ENCODE measurements at places on chromosomes 11 and 22.

- no peak for DNase-seq
Observed at GRCh38 chr11:124863137-124863825, 2.0 kb upstream of the ROBO3 start.

- no peak for DNase-seq
Observed at GRCh38 chr11:72599325-72600117, 74.7 kb downstream of the PDE2A start.

DNA sequence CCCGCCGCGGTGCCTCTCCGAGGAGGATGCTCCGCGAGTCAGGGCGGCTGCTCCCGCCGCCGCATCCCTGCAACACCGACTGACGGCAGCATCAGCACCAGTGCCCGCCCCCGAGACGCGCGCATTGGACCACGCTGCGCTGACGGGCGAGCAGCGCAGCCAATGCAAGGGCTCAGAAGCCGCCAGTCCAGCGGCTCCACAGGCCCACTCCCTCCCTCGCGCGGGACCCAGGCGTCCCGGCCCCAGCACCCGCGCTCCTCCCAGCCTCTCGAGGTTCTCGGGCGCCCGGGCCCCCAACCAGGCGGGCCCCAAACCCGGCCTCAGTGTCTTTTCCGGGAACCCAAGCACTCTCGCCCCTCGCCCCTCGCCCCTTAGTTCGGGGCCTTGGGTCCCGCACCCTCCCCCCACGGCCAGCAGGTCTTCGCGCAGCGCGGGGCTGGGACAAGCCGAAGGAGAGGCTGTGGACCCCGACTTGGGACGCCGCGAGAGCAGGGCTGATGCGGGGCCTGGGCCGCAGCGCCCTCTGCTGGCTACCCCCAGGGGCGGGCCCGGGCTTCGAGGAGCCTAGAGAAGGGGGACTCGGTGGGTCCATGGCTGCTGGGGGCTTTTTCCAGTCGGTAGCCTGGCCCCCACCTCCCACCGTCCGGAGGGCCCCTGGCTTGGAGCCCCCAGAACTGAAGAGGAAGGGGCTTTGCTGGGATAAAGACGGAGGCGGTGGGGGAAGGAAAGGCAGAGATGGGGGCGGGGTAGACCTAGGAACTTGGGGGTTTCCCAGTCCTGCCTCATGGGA lies at the start of gene NRXN2:
Gene NRXN2, minus strand, starts transcription at position 81 of the 790 bp plus-strand sequence. CDS start 9,498 bp downstream, outside the sequence.
- peak; percentile 88 for DNase-seq

DNA sequence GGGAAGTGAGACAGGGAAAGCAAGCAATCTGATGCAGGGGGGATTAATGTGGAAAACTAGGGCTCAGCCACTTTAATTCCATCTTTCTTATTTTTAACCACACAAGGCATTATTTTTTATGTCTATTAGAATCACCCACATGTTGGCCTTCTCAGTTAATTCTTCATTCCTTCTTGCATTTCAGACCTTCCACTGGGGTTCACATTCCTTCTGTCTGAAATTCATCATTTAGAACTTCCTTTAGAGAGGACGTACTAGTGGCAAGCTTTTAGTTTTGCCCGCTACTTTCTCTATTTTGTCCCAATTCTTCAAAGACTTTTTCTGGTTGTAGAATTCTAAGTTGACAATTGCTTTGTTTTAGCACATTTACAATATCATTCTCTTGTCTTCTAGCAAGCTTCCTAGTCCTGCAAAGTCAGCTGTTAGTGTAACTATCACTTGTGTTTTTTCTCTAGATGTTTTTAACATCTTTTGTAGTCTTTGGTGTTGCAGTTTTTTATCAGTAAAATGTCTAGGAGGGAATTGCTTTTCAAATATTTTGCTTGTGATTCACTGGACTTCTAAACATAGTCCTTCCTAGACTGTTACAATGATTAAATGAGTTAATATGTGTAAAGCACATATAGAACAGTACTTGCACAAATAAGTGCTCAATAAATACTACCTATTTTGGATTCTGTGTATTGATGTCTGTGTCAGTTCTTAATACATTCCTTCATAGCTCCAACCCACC lies 5.5 kb upstream of the NNMT start:
- DNase-seq, result no peak

GRCh38 chr11:126862664-126863243 lies 137.8 kb downstream of the KIRREL3 start:
- no peak for DNase-seq

DNA sequence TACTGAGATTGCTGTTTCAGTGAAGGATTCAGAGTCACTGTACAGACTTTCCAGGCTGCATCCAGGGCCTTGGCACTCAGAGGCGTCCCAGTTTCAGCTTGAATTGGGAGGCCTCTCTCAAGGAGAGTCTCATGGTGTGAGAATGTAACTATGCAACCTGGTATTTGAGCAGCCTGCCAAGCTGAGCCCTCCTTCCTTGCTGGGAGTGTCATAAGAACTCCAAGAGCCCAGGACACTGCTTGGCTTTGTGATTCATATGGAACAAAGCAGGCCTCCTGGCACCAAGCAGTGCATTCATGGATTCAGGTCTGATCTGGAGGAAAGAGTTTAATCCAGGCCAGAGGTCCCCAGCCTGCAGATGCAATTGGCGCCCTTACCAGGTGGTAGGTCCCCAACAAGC lies 171.7 kb downstream of the DBX1 start:
- DNase-seq, result peak; percentile 68

- DNase-seq, result no peak
Observed at GRCh38 chr11:60857378-60858232, 1.9 kb upstream of the PTGDR2 start.

- no peak for DNase-seq
Observed at GRCh38 chr11:19508165-19508564, 204.5 kb upstream of the NAV2 start.

DNA sequence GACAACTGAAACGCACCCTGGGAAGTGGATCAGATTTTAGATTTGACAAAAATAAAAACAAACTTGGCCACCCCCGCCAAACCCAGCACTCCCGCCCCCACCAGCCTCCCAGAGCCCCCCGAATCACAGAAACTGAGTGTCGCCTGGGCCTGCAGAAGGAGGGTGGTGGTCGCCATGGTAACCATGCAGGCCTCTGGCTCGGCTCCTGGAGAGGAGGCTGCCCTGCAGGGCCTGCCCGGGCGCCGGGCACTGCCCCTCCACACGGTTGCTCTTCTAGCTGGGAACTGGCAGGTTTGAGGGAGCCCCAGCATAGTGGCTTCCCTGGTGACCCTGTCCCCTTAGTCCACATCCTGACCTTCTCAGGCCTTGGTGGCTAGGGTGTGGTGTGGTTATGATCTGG lies 19.3 kb downstream of the CACNA1I start:
- DNase-seq, result no peak

- DNase-seq, result no peak
Observed at GRCh38 chr11:58926251-58926650, 13.0 kb upstream of the GLYATL1 start.

GRCh38 chr11:29553990-29554389 lies 462.8 kb downstream of the KCNA4 start:
- no peak for DNase-seq

DNA sequence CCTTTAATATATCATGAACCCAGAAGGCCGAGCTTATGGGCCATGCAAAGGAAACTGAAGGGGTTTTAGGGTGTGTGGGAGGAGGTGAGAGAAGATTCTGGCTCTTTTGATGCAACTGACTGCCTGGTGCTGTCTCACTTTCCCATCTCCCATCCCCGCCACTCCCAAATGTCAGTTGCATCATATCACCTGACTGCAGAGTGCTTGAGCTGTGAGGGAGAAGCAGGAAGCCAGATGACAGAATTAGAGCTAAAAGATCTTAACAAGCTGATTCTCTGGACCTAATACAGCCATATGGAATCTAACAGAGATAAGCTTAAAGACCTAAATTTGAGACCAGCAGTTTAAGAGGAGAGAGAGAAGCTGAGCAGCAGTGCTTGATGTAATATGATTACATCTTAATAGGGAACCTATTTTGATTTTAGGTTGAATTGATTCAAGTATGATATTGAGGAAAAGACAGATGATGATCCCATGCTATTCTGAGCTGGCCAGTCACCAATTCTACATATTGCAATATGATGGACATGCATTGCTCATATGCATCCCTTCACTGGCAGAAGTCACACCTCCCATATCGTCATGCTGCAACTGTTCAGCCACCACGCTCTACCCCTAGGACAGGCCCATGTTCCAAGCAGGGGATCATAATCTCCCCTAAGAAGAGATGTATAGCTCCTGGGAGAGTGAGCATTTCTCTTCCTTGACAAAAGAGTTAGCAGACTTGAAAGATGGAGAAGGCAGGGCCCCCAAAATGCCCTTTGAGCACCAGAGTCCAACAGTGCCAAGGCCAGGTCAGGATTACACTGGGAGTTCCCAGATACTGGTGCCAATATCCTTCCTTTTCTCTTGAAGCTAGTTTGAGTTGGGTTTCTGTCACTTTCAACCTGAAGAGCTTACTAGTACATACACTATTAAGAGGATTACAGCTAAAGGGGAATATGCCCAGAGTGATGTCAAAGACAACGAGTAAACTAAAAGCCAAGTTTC lies 44.9 kb downstream of the PLEKHA7 start:
- DNase-seq, result no peak

DNA sequence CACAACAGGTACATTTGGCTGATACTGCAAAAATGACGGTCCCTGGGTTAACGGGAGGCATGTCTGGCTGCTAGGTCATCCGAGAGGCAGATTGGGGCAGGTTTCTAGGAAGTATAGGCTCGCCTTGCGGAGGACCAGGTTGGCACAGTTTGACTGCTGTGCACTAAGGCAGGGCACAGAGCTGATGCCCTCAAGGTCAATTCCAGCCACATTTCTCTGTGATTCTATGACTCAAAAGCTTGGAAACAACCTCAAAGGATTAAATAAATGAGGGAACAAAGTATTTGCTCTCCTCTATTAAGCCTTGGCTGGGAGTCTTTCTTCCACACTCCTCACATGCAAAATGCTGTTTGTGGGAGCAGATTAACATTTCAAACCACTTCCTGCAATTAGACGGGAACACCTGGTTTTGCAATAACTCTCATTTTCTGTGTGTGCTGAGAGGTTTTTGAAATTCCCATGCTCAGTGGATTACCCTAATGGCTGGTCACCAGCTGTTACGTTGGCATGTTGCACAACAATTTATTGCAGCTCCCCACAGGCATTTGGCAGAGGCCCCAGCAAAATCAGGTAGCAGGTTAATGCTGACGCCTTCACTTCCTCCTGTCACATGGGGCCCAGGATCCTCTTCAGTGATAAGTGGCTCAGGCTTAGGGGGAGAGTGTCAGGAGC lies 61.0 kb upstream of the PLET1 start:
- DNase-seq, result no peak

DNA sequence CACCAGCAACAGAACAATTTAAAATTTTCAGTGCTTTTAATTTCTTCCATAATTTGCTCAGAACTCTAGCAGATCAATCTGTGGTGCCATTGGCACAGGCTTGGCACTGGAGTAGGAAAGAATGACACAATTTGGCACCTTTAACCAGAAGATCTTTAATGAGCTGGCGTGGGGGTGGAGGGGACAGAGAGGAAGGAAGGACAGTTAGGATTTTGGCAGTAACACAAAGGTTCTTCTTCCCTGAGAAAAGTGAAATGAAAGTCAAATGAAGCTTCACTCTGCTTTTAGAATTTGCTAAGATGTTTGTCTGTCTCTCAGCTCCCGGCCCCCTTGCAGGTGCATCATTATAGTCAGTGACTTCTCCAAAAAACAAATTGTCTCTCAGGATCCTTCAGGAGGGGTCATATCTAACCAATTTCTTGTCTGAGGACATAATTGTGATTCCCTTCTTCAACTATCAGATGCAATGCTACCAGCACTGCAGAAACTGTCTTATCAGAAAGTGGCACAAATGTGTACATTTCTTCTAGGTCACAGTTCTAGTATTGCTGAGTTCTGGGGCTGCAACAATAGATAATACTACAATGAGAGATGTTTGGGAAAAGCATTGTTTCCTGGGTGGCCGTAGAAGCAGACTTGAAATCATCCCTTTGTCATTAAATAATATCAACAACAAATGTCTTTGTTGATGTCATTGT lies 66.8 kb downstream of the CSTPP1 start:
- DNase-seq, result peak; percentile 40

GRCh38 chr11:78228467-78228866 lies 39.7 kb downstream of the USP35 start:
- no peak for DNase-seq

All from right hindlimb (tissue), 1 donor.